Stimulated activated effector memory CD8-positive, alpha-beta T cell treated with anti-CD3 and anti-CD28 coated beads, Interleukin-12 subunit alpha, Interleukin-12 subunit beta, amount 100 ng/mL, for 72 hours (primary cell): ENCODE measurements at places on chromosomes 2 and 18.

GRCh38 chr2:61658841-61659780 is 121.0 kb upstream of the XPO1 start:
- DNase-seq: no peak

DNA sequence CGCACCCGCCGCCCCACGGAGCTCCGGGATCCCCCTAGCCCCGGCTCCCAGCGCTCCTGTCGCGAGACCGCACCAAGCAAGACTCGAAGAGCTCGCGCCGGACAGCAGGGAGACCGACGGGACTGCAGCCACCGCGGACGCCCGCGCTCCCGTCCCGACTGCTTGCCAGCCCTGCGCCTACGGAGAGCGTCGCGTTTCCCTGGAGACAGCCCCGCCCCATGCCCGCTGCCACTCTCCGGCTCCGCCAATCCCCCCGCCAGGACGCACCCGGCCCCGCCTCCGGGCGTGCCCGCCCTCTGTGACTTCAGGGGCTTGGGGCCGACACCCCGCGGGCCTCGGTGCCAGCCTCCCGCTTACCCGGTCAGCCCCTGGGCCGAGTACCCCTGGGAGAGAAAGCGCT is at the start of gene ANKMY1:
TSS of gene ANKMY1 (minus strand) at position 181 of the 400 bp plus-strand sequence. CDS start 653 bp downstream, outside the sequence.
- DNase-seq: no peak

GRCh38 chr2:40095000-40095399 is 315.9 kb upstream of the THUMPD2 start:
- no peak for DNase-seq

DNA sequence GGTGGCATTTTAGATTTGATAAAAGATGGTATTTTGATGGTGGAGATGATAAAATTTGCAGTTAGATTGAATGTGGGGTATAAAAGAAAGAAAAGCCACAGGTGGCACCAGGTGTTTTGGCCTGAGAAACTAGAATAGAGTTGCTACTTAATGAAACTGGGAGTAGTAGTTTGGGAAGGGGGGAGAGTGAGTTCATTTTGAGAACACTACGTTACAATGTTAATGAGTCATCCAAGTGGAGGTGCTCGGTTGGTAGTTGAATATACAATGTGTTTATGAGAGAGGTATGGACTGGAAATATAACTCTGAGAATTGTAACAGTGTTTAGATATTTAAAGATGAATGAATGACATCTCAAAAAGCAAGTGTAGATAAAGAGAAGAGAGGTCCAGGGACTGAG is 26.4 kb downstream of the EPG5 start:
- DNase-seq: no peak

GRCh38 chr2:110958346-110959119 is 162.2 kb upstream of the BCL2L11 start:
- DNase-seq: no peak

DNA sequence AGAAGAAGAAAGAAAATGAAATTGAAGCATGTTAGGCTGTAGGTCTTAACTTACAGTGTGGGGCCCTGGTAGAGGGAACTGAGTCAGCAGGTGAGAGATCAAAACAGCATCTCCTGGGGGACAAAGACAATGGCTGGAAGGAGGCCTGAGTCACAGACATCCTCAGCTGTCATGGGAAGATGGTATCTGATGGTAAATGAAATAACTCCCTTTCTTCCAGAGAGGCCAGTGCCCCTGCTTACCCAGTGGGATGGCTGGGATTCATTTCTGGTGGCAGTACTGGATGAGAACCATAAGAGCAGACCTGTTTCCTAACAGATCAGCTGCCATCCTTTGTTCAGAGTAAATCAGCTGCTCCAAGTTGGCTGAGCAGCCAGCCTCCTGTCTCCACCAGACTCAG is 251.3 kb upstream of the EPAS1 start:
- no peak for DNase-seq

DNA sequence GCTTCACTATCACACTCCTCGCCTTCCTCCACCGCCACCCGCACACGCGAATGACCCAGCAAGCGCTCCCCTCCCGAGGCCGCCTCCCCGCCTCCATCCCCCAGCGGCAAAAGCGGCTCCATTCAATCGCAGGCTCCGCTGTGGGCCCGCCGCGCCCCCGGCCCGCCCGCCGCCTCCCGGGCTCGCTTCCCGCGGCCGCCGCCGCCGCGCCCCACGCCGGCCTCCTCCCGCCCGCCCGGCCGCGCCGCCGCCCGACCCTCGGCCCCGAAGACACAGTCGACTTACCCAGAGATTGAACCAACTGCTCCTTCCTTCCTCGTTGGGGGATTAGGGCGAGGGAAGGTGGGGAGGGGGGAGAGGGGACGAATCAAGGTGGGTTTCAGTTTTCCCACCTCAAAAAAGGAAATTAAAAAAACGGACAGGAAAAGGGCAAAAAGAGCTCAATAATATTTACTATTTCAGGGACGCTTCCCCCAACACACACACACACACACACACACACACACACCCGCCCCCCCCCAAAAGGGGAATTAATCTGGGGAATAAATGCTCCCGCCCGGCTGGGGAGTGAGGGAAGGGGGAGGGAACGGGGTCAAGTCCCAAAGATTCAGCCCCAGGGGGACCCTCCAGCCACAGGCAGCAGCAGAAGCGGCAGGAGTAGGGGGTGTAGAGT is 743 bp downstream of the XPO1 start:
- DNase-seq: peak; percentile 7

DNA sequence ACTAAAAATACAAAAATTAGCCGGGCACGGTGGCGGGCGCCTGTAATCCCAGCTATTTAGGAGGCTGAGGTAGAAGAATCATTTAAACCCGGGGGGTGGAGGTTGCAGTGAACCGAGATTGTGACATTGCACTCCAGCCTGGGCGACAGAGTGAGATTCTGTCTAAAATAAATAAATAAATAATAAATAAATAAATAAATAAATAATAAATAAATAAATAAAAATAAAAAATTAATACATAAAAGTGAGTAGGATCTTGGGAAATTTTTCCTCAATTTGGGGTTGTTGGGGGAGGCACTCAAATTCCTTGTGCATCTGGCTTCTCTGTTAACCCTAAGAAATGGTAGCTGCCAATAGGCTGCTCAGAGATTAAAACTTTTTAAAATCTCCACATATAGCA is 20.3 kb upstream of the FOXI3 start:
- no peak for DNase-seq

DNA sequence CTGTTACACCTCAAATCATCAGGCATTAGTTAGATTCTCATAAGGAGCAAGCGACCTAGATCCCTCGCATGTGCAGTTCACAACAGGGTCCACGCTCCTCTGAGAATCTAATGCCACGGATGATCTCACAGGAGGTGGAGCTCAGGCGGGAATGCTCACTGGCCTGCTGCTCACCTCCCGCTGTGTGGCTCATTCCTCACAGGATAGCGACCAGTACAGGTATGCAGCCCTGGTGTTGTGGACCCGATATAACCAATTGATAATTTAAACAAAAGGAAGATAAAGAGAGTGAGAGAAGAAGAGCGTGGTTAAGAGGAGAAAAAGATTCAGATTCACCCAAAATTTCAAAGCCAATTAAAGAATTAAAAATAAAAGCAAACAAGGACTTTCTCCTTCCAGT is 20.8 kb downstream of the TLK1 start:
- DNase-seq: no peak

DNA sequence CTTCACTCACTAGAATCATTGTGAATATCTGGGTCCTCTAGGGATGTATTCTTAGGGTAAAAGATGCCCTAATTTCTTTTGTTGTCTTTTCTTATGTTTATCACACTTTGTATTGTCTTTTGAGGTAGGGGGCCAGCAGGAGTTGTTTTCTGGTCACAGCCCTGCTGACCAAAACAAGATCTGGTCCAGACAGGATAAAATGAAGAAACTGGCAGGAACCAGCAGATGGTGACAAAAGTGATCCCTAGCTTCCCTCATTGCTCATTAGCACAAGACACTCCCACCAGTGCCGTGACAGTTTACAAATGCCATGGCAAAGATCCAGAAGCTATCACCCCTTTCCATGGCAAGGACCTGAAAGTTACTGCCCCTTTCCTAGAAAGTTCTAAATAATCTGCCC is 81.7 kb upstream of the CCDC85A start:
- DNase-seq: no peak

- no peak for DNase-seq
These were observed 23.4 kb downstream of the BCL11A start for GRCh38 chr2:60529785-60530627.

- no peak for DNase-seq
These were observed 136.9 kb downstream of the UXS1 start for GRCh38 chr2:106057206-106057605.

DNA sequence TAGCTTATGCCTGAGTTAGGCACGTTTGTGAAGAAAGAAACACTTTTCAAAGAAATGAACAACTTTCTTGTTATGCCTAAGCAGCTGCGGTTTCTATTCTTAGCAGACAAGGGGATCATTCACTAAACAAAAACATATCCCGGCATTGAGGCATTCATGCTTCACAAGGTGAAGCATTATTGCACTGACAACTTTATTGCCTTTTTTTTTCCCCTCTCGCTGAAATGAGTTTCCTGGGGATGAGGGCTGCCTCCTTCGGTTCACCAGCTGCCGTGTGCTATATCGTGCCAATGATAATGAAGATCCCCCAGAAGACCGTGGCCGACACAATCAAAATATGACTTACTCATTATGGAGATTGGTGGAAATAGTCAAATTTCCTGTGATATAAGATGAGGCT is 288.2 kb upstream of the ST6GAL2 start:
- no peak for DNase-seq

DNA sequence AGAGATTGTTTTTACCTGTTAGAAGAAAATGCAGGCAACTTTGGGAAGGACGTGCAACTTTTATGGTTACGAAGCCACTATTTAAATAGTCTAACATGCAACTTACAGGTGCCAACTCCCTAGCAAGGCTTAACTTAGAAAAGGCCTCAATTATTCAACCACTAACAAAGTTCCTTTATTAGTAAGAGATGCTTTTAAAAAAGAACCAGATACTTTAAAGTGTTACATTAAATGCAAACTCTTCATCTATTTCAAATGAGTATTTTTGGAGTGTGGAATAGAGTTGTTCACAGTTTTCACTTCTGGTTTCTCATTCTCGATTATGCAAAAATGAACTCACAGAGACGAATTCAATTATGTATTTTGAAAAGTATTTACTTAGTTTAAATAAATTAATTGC is 51.7 kb downstream of the PELI1 start:
- DNase-seq: no peak

DNA sequence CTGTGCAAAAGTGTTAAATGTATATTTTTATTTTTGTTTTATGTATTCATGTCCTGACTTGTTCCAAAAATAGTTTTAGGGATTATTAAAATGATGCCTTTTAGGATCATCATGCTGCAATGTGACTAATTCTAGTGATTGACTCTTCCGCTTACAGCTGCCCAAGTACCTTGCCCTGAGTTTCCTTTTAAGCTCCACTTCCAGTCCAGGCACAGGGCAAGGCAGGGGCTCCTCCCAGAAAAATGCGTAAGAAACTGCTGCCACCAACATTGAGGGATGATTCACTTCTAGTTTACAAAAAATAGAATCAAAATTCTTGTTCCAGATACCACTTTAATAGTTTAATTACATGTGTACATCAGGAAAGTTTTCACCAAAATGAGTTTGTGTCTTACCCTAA is 116.4 kb downstream of the IRS1 start:
- no peak for DNase-seq

DNA sequence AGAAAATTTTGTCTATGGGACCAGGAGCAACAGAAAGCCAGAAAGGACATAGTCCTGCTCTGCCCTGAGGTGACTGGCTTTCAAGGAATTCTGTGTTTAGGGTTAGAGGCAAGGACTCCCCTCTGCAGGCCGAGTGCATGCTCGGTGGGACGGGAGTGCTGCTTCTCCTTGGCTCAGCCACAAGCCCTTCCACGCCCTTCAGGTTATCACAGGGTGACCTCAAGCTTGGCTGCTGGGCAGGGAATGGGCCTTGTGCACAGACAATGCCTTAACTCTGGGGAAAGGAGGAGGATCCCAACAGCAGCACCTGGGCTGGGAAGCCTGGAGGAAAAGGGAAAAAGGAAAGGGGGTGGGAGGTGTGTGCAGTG is 32.8 kb downstream of the FAM178B start:
- no peak for DNase-seq

DNA sequence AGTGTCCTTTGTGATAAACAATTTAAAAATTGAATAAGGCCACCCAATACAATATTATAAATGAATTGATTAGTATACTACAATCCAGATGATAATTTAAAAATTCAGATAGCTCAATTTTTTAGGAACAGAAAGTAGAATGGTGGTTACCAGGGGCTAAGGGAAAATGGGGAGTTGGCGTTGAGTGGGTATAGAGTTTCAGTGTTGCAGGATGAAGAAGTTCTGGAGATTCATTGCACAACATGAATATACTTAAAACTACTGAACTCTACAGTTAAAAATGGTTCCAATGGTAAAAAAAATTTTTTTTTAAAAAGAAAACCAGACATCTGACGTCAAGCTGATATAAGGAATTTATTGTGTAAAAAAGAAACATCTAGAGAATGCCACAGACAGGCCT is 20.9 kb downstream of the SLC39A6 start:
- DNase-seq: no peak

GRCh38 chr2:209564816-209565215 is 141.0 kb downstream of the MAP2 start:
- no peak for DNase-seq

DNA sequence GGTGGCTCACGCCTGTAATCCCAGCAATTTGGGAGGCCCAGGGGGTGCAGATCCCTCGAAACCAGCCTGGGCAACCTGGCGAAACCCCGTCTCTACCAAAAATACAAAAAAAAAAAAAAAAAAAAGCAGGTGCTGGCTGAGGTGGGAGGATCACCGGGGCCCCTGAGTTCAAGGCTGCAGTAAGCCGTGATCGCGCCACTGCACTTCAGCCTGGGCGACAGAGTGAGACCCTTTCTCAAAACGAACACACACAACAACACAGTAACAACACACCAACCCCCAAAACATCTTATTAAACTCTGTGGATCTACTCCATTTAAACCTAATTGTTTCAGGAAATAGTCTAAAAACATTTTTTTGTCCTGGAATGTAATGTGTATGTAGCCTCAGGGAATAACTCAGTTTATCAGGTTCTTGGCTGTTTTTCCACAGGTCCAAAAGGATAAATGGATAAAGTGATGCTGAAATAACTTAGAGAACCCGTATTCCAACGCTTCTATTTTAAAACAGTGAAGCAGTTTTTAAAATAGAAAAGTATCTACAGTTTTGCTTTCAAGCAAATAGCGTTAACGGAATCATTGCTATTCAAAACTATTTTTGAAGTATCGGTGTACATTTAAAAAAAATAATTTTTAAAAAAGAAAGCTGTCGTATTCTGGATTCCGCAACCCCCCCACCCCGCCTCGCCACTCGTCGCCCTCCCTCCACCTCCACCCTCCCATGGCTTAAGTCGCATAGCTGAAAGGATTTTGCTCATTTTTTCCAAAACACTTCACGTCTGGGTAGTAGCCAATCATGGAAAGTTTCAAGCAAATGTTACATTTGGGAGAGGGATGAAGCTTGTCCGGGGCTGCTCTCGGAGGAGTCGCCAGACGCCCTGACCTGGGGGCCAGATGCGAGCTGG is 895 bp upstream of the GLS start:
- DNase-seq: no peak

DNA sequence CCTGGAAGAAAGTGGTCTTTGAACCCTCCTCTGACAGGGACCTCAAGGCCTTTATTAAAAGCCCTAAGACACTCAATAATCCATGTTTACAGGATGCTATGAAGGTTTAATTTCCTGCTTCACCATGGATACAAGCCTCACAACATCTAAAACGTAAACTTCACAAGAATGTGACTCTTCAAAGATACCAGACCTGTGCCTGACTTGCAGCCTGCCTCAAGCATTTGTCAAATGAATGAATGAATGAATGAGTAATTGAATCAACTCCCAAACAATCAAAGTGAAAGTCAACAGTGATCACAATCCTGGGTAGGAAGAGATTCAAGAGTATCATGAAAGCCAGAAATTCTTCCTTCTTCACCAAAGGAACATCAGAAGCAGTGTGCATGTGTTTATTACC is 30.4 kb downstream of the KLF7 start:
- DNase-seq: no peak
